ENCODE measurements at places on chromosomes 13 and 19.

GRCh38 chr19:5932609-5933262 is 18.7 kb downstream of the CAPS start:
- DNase-seq: no peak

GRCh38 chr13:107450931-107451330 is 764.4 kb downstream of the LIG4 start:
- DNase-seq: peak; percentile 94

DNA sequence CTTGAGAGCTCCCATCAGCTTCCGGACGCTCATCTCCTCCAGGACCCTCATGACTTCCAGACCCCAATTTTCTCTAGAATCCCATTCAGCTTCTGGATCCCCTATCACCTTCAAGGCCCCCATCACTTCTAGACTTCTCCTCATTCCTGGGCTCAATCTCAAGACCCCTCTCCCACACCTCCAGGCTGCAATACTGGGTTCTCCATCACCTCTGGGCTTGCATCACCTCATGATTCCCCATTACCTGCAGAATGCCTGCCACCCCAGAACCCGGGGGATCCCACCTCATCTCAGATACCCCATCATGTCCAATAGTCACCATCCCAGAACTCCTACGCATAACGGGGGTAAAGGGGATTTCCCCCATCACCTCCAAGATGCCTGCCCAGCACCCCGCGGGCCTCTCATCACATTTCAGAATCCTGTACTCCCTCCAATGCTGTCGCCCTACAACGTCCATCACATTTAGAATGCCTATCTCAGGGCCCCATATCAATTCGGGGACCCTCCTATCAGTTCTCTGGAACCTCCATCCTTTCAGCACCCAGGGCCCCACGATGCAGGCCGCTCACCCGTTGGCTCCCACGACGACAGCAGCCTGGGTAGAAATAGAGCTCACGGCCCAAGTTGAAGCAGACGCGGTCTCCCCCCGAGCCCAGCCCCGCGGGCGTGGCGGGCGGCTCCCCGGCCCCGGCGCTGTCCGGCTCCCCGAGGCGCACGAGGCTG is 738 bp downstream of the DMWD start:
- DNase-seq: no peak

- DNase-seq: peak; percentile 21
Measured at GRCh38 chr19:13788991-13789390, 6.3 kb upstream of the ZSWIM4 start.

DNA sequence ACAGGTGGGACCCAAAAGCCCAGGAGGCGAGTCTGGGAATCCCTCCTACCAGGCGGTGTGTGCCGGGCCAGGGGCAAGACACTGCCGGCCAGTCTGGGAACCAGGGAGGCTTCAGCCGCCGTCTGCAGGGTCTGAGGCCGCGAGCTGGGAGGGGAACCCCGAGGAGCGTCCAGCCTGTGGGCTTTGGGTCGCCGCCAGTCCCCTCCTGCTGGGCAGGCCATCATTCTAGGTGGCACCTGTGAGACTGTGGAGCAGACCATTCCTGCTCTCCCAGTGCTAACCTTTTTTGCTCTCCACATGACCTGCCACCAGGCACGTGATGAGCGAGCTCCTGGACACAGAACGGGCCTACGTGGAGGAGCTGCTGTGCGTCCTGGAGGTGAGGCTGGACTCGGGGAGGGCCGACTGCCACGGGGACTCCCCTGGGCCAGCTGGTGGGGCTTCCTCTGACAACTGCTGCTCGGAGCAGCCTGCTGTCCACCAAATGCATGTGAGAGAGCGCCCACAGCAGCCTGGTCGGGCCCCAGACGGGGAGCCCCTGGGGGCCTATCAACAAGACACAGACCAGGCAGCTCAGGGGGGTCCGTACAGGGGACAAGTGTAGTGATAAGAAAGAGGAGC is 24.6 kb upstream of the F7 start:
- no peak for DNase-seq

- DNase-seq: no peak
Measured at GRCh38 chr13:35552172-35552844, 75.8 kb upstream of the MAB21L1 start.

DNA sequence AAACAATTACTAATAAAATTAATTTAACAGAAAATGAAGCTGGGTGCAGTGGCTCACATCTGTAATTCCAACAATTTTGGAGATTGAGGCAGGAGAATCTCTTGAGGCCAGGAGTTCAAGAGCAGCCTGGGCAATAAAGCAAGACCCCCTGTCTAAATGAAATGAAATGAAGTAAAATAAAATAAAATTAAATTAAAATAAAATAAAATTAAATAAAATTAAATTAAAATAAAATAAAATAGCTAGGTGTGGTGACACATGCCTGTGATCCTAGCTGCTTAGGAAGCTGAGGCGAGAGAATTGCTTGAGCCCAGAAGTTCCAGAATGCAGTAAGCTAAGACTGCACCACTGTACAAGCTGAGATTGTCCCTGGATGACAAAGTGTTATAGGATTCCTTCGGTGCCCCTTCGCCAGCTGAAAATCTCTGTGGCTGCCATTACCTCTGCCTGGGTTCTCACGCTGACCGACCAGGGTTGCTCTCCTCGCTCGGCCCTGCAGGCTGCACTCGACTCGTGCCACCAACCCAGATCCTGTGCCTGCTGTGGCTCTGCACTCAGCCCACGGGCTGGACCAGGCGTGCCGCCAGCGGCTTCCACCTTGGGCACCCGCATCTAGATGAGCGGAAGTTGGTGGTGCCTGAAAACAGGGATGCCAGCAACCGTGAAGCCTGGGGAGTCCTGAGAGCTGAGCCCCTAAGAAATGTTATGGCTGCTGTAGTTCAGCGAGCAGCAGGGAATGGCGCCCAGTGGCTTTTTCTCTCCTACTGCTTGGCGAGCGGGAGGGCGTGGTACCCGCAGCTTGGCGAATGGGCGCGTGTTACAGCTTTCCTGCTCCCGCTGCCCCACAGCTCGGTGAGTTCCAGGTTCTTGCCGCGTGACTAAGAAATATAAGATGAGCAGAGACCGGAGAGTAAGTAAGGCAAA is 539.2 kb upstream of the PCDH9 start:
- DNase-seq: no peak

GRCh38 chr13:30881191-30881651 is 24.9 kb upstream of the MEDAG start:
- DNase-seq: no peak
